ENCODE measurements at places on chromosomes 3 and 15.

DNA sequence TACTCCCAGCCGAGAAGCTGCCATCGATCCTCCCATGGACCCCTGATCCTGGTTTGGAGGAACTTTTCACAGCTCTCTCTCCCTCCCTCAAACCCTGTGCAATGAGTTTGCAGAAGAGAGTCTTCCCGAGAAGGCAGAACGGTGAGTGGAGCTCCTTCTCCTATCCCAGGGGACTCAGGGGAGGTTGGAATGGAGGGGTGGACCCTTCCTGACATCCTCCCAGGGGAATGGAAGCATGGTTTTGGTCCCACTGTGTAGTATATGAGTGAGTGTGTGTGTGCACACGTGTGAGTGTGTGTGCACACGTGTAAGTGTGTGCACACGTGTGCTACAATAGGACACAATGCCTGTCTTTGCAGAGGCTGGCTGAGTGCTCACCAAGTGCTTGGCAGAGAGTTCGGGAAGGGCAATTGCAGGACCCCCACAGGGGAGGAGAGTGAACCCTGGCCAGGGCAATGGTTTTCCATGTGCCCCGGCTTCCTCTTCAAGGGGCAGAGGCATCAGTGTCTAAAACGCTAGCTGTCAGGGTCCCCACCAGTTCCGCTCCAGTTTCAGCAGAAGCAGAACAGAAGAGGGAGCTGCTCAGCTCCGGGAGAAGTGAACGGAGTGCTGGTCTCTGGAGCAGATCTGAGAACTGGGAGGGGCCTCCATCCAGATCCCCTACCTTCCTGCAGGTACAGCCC, 13.8 kb upstream of the IL16 start:
- DNase-seq = no peak

DNA sequence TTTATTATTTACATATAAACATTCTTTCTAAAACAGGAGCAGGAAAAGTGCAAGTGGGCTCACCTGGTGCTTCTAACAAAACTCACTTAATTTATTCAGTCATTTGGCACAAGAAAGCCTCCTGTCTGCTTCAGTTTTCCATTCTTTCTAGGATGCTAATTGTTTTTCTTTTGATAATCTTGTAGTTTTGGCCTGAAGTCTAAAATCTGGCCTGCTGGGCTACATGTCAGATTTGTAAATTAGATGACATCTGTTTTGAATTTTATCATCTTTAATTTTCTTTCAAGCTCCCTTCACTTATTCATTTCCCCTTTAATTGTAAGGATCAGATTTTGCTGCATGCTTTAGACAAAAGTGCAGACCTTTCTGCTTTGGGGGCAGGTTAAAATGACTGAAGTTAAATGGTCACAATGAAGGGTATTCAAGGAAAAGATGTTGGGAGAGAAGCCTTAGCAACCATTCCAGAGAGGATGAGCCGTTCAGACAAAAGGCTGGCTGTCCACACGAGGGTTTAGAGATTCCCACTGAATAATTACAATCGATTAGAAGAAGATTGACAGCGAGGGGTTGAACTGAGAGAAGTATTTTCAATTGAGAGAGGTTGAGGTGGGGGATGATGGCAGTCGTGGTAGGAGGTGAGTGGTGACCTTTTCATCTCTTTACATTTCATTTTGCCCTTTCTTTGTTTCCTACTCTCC, 59.9 kb upstream of the PTX3 start:
- DNase-seq = no peak

DNA sequence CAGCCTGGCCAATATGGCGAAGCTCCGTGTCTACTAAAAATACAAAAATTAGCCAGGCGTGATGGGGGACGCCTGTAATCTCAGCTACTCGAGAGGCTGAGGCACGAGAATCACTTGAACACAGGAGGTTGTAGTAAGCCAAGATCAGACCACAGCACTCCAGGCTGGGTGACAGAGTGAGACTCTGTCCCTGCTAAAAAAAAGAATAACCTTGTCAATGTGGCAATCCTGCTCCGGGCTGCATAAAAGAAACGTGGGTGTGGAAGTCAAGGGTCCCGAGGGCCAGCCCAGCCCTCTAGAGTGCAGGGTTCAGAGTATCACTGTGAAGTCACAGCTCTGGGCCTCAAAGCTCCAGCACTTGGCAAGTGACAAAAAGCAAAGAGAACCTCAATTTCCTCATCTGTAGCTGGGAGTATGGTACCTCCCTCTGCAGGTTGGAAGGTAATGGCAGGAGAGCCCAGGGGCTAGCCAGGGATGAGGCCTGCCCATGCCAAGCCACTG, 73.5 kb upstream of the IQSEC1 start:
- no peak for DNase-seq

- DNase-seq = no peak
Measured at GRCh38 chr15:53454535-53454842, 305.0 kb downstream of the WDR72 start.

GRCh38 chr3:65748326-65748725, 290.4 kb downstream of the MAGI1 start:
- DNase-seq = no peak
